ENCODE measurements at places on chromosomes 6 and 20. TPM values are rescaled to one million over a fixed set of nuclear protein-coding genes. Genes with fewer than 3 reads are reported as not detected.

Gene SLC17A1
- not detected for total RNA-seq

- DNase-seq = no peak
Measured at GRCh38 chr6:9140951-9141460, 705.7 kb upstream of the SLC35B3 start.

DNA sequence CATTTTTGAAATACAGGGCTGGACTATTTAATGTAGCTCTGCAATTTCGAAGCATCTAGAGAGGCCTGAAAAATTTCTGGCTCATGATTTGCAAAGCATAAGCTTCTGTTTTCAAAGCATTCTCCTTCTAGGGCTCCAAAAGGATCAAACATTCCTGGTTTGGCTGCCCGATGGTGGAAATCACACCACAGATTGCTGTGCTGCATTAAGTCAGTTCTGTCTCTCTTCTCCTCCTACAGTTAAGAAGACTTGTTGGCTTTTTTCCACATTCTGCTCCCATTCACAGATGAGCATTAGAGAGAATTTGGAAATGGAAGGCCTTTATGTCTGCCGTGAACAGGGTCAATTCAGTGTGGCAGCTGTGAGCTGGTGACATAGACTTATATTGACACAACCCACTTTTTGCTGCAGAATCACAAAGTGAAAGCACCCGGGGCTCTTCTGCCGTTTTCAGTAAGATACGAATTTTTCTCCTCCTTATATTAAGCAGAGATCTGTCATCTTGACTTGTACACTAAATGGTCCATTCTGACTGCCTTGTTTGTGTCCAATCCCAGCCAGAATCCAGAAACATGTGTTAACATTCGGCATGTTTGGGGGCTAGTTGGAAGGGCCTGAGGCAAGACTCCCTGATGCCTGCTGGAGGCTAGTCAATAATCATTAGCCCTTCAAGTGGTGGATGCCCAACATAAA lies 330.8 kb upstream of the DEFB112 start:
- no peak for DNase-seq

Gene RAB44
- not detected for total RNA-seq

Gene MOXD1
- 0.69 TPM for total RNA-seq

DNA sequence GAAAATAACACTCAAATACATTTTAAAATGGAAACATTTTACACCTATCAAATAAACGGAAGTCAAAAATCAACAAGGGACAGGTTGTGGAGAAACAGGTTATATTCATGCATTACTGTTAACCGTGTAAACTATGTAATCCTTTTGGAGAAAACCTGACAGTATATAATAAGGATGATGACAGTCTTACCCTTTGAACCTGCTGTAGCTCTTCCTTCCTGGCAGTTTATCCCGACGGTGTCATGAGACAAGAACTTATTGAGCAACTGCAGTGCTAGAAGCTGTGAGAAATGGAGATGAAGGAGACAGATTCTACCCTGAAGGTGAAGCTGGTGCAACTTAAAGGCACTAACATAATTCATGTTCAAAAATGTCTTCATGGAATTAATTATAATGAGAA lies 76.7 kb downstream of the PLEKHG1 start:
- no peak for DNase-seq

DNA sequence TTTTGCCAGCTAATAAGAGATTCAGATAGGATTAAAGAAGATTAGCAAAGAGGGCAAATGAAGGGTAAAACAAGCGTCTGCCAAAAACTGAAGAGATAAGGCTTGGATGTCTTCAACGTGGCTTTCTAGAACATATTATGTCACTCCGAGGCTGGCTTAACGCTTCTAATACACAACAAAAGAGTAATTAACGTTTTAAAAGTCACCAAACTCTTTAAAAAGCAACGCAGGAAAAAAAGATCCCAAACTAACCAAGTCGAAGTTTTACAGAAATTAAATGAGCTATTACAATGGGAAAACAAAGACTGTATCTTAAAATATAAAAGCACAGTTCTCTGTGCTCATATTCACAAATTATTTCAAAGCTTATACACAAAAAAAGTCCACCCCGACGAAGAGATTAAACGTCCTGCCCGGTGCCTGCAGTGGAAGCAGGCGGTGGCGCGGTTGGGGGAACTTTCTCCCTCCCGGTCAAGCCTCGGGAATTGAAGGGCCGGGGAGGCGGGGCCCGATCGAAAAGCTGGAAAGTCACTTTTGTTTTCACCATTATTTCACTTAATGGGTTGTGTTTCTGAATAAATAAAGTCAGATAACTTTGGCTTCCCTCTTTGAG lies 1.2 kb downstream of the MAK start:
- peak; percentile 79 for DNase-seq

DNA sequence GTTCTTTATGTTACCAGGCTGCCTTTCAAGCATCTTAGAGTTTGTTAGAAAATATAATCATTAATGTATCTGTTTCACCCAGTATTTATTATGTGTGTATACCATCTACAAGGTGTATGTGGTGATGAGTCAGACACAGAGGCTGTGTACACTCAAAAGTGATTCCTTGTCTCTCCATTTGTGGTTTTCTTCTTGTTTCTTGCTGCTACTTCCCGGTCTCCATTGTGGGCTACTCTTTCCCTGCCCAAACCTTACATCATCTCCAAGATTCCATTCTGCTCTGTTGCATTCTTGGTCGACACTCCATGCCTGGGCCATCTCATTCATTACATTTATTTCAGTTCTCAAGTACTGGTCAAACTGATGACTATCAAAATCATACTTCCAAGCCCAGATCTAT lies 182.2 kb upstream of the STXBP5 start:
- DNase-seq = no peak

- DNase-seq = no peak
Measured at GRCh38 chr6:53603386-53604116, 58.6 kb upstream of the GCLC start.

DNA sequence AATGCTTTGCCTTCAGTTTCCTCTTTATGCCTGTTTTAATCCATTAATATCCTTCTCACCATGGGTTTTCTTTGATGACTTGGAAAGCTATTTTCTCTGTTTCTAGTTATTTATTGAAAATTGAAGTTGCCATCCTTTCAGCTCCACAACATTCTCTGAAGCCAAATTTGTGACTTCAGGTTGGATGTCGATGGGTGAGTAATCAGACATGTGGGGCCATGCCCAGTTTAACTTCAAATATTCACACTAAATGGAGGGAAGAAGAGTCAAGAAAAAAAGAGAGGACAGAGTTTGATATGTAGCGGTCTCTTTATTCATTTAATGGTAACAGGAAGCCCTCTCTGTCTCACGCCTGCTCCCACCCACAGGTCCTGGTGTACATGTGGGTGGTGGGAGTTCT lies 89.1 kb upstream of the RIPOR2 start:
- no peak for DNase-seq

DNA sequence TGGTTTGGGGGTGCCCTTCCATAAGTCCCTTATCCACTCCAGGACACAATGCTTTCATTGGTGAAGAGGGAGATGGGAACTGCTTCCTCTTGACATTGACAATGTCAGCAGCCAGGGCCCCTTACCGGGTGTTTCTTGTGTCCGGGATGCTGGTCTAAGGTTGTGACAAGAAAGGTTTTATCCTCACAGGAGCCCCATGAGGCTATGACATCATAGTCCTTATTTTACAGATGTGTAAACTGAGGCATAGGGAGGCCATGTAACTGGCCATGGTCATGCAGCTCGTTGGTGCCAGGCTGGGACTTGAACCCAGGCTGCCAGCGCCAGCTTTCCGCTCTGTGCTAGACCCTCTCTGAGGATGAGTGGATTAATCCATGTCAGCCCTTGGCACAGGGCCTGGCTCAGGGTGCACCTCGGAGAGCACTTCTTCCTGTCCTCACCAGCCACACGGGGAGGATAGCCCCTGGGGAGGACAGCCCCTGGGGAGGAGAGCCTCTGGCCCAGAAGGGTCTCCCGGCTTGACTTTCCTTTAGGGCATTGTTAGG lies 157.3 kb downstream of the SYCP2 start:
- peak; percentile 11 for DNase-seq

DNA sequence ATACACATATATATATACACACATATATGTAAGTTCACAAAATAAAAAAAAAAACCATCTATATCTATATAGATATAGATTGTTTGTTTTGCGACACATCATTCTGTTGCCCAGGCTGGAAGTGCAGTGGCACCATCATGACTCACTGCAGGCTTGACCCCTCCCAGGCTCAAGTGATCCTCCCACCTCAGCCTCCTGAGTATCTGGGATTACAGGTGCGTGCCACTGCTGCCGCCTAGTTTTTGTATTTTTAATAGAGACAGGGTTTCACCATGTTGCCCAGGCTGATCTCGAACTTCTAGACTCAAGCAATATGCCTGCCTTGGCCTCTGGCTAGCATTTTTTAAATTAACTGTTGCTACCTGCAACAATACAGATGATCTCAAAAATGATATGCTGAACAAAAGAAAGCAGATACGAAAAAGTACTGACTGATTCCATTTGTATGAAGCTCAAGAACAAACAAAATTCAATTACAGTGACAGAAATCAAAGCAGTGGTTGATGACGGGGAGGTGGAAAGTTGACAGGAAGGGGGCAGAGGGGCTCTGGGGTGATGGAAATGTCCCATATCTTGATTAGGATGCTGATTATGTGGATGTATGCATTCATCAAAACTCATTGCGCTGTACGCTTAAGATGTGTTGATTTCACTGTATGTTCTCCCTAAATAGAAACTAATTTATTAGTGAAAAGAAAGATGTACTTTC lies 49.6 kb downstream of the ATXN1 start:
- no peak for DNase-seq

Gene TSBP1
- not detected for total RNA-seq

- no peak for DNase-seq
Measured at GRCh38 chr6:95599706-95600105, 22.4 kb downstream of the MANEA start.

Gene TMEM170B
- 3.1 TPM for total RNA-seq

GRCh38 chr6:123091091-123091895 lies 95.3 kb downstream of the CLVS2 start:
- no peak for DNase-seq

- no peak for DNase-seq
Measured at GRCh38 chr20:61949714-61950640, 115.7 kb downstream of the TAF4 start.

- DNase-seq = no peak
Measured at GRCh38 chr6:137210903-137211302, 8.3 kb downstream of the IFNGR1 start.

GRCh38 chr20:58473453-58474425 lies 41.5 kb downstream of the APCDD1L start:
- no peak for DNase-seq

Gene FAM83B
- 1.5 TPM for total RNA-seq

DNA sequence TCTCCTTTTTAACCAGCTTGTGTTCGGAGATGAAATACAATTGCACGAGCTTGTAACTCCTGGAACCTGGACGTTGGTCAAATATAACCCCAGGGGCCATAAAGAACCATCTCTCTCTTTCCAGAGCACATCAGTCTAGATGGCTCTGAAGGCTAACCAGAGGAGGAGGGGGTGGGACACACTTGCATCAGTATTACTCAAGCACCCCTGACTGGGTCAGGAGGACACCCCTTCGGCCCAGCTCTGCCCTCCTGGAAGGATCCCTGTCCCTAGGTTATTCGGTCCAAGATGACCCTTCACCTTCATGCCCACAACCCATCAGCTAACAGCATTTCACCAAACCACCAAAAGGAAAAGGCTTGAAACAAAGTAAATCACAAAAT lies 67.1 kb downstream of the FYN start:
- DNase-seq = no peak

Gene LKAAEAR1
- total RNA-seq = not detected

Gene HRH3
- 1.9 TPM for total RNA-seq

Gene NFATC2
- total RNA-seq = 0.28 TPM

DNA sequence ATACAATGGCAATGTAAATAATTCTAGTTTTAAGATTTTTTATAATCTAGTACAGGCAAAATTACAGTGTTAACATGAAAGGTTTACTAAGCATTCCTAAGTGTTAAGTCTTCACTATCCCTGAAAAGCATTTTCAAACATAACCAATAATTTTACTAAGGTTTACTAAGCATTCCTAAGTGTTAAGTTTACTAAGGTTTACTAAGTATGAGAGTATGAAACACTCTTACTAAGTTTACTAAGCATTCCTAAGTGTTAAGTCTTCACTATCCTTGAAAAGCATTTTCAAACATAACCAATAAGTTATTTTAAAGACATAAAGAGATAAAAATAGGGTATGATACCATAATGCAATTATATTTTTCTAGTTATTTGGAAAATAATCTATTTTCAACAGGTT lies 82.6 kb downstream of the PRSS35 start:
- no peak for DNase-seq

- DNase-seq = peak; percentile 80
Measured at GRCh38 chr20:58447511-58448391, 58.7 kb downstream of the VAPB start.

DNA sequence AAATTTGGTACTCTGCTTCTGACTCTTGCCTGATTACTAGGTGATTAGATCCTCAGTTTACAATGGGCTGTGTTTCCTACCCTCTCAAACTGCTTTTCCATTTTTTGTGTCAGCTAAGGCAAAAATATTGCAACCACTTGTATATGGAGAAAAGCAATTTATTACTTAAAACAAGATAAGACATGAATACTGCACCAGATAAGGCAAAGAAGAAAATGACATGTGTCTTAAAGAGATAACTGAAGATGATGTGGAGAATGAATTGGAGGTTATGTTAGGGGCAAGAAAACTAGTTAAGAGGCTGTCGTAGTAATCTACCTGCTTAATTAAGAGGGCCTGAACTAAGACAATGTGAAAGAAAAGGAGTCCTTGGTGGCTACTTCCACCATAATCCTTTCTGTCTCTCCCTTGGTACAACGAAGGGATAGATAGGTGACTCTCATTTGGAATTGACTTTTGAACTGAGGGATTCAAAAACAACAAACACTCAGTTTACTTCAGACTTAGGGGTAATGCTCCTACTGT lies 16.3 kb upstream of the REV3L start:
- no peak for DNase-seq

DNA sequence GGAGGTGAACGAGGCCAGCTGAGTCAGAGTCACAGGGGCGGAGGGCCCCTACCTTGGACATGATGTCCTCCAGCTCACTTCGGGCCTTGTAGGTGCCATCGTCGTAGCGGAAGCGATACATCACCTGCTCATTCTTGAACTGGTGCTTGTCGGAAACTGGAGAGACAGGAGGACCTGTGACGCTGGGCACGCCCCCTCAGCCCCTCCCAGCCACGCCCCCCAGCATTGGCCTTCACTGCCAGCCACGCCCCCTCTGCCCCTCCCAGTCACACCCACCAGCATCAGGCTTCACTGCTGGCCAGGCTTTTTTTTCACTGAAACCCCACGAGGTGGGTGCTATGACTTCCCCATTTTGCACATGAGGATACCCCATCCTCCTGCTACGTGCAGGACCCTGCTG lies 148.2 kb downstream of the PREX1 start:
- peak; percentile 96 for DNase-seq

DNA sequence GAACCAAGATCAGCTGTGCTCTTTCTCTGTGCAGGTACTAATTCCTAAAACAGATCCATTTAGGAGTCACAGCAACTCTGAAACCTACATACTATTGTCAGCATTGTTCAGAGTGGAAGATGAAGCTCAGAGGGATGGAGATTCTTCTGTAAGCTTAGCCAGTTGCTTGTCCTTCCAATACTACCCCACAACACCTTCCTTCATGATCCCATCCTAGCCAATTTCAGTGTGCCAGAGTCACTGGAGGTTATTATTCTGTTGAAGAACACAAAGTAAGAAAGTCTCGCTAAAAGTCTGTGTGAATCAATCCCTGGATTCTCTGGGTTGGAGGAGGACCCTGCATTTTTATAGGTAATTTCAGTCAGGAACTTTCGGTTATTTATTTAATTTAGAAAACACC lies 2.3 kb downstream of the POPDC3 start:
- no peak for DNase-seq
